ENCODE measurements at places on chromosomes 4 and X.

- DNase-seq, result no peak
Measured at GRCh38 chr4:147463065-147463464, 17.8 kb upstream of the EDNRA start.

GRCh38 chr4:21092531-21092930, 392.3 kb downstream of the PACRGL start:
- no peak for DNase-seq

- no peak for DNase-seq
Measured at GRCh38 chr4:134470544-134470943, 269.0 kb upstream of the PABPC4L start.

GRCh38 chr4:99853190-99853589, 36.6 kb downstream of the DAPP1 start:
- no peak for DNase-seq

GRCh38 chr4:107709916-107710315, 10.1 kb downstream of the PAPSS1 start:
- DNase-seq, result no peak

- DNase-seq, result no peak
Measured at GRCh38 chr4:184845367-184846021, 19.7 kb upstream of the ACSL1 start.

GRCh38 chr4:131304686-131305085, 1844.4 kb upstream of the PCDH10 start:
- DNase-seq, result no peak

DNA sequence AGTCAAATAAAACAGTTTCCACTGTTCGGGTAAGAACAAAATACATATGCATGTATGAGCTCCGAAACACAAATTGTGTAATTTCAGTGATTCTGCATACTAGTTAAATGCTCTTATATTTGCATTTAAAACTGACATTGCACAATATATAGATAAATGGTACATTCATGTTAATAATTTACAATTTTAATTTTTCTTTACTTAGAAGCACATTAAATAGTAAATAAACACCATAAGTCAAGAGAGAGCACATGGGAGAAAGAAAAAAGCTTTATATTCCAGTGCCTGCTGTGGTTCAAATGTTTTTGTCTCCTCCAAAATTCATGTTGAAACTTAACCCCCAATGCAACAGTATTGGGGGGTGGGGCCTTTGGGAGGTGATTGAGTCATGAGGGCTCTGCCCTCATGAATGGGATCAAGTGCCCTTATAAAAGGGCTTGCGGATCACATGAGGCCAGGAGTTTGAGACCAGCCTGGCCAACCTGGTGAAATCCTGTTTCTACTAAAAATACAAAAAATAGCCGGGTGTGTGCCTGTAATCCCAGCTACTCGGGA, 322.9 kb downstream of the BCOR start:
- DNase-seq, result no peak

GRCh38 chr4:158970812-158971211, 132.1 kb upstream of the RAPGEF2 start:
- DNase-seq, result no peak

Data from CD4-positive, alpha-beta T cell treated with Interleukin-6 for 4 hours (primary cell).